ENCODE measurements at places on chromosomes 3 and 15.

DNA sequence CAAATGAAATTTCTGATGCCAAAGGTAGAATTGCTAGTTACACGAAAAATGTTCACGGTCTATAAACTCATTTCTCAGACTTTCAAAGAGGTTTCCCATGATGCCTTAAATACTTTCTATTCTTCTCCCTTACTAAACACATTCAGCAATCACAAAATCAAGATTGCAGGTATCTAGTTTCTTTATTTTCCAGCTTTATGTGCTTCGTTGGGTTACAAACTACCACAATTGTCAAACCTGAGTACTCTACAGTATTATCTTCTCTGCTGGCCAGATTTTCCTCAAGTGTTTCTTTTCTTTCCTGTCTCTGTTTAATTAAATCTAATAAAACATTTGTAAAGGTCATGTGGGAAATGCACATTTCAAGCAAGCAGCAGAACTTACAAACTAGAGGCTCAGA lies 201.8 kb upstream of the ZNF385D start:
- no peak for DNase-seq

DNA sequence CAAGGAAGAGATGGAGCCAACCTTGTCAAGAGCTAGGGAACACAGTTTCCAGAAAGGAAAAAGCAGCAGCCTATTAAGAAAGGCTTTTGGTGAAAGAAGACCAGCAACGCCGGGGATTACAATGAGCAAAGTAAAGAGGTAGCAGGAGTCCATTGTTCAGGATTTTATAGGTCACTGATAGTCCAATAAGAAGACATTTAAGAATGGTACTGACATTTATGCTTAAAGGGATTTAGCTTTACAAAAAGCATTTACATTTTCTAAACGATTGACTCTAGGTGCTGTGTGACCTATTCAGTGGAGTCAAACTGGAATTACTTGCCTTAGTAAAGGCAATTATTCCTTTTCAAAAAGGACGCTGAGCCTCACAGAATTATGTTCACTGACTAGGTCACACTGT lies 40.8 kb downstream of the CSNK1G1 start:
- no peak for DNase-seq

DNA sequence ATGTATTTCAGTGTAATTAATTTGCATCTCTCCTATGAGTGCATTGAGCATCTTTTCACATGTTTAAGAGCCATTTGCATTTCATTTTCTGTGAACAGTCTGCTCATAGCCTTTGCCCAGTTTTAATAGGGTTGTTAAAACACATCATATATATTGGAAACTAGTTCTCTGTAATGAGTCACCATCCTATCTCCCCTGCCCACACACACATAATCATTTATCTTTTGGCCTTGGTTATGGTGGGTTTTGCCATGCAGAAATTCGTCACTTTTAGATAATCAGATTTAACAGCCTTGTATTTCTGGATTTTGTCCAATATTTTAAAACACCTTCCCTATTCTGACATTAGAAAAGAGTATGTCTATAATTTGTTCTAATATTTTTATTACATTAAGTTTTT lies 11.9 kb upstream of the CHRM5 start:
- DNase-seq: no peak

DNA sequence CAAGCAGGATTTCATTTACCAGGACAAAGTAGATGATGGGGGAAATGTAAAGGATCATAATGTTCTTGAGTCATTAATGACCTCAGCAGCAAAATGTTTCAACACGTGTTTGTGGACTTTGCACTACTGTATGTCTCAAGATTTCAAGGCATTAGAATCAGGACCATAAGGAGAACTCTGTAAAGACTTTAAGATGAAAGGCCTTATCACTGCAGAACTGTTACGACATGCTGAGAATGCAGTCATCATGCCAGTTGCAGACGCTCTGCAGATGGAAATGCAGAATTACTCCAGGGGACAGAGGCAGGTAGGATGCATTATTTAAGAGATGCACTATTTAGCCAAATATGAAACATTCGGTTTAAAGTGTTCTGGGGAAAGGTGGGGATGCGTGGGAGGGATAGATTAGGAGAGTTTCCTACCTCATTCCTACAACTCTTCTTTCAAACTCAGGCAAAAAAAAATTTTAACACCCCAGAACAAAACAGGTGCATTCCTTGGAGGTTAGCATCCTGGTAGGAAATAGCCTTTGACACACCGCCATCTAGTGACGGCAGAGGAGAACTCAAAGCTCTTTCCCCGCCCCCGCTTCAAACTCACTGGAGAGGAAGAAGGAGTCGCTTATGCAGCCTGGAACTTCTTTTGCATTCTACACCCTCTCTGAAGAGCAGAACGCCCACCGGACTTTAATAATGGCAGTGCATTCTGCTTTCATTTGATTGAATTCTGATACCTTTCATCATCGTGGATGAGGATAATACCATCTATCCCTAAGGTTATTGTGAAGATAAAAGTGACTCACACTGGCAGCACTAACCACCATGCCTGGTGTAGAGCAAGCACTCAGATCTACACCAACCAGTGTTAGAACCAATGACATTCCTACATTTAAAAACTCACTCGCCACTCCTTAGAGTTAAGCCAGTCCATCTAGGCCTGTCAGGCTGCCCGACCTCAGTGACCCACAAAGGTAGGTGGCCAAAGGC lies 43.1 kb upstream of the TOPAZ1 start:
- peak; percentile 8 for DNase-seq

DNA sequence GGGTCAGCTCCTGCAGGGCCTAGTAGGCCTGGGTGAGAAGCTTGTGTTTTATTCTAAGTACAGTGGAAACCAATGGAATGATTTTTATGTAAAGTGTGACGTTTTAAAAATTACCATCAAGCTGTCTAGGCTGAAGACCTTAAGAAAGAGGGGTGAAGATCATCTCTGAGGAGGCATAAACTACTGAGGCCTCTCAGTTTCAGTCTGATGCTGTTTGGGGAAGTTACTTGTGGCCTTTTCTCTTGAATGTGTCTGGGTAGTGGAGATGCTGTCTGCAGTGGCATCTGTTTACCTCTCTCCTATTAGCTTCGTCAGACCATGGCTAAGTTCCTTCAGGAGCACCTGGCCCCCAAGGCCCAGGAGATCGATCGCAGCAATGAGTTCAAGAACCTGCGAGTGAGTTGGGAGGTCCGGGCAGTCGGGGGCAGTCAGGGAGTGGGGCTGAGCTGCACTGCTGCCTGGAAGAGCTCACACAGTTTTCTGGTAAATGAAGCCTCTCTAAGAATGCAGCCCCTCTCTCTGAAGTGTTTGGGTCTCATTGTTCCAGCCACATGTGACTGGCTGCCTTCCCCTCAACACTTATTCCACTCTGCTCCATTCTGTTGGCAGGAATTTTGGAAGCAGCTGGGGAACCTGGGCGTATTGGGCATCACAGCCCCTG lies 1.9 kb downstream of the IVD start:
- no peak for DNase-seq

DNA sequence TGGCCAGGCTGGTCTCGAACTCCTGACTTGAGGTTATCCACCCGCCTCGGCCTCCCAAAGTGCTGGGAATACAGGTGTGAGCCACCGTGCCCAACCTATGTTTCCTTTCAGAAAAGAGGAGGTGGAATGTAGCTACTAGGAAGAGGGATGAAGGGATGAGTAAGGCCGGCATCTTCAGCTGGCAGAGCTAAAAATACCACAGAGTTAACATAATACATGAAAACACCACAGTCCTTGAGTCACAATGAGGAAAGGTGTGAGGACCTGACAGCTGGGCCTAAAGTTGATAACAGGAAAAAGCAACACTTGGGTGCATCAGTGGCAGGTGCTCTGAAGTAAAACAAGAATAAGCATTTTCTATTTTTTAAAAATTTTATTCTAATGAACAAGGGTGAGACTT lies 392.2 kb downstream of the DIPK2A start:
- DNase-seq: no peak

GRCh38 chr3:170751899-170752293 lies 118.1 kb downstream of the RPL22L1 start:
- DNase-seq: no peak

DNA sequence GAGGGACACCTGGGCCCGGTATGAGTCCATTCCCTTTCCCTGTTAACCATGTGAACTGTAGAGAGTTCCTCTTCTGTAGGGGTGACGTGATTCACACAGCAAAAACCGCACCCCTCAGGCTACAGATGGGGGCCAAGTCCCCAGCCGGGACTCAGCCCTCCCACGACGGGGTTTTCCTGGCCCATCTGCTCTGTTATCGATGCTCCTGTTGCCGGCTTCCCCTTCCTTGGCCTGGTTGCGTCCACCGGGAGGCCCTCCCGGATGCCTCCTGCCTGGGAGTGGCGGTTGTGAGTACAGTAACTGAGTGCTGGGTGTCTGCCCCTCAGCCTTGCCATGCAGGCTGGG lies 817 bp upstream of the PLXNA1 start:
- DNase-seq: no peak

GRCh38 chr3:174613173-174613572 lies 246.0 kb upstream of the NAALADL2 start:
- DNase-seq: no peak

- DNase-seq: no peak
Measured at GRCh38 chr3:42804831-42805132, 492 bp upstream of the HIGD1A start.

DNA sequence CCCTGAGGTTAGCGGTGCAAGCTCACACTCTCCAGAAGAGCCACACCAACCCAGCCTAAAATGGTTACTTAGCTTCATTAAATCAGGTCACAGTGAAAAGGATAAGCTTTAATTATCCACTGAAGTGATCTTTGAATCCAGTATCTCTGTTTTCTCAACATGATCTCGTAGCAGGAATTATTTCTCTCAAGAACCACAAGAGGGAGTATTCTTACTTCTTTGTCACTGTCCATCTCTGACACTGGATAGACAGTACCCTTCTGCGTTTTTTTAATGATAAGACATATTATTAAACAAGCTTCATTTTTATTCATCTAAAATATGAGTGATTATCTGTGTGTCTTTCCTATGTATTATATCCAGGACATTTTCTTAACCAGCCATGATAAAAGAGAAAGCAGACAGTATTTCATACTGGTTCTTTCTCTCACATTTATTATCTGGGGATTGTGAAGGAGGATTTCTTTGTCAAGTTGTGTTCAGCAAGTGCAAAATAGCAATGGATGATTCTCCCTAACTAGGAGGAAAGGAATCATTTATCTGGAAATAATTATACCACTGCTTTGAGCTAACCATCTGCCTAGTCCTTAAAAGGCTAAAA lies 105.4 kb upstream of the CCDC54 start:
- DNase-seq: peak; percentile 47

DNA sequence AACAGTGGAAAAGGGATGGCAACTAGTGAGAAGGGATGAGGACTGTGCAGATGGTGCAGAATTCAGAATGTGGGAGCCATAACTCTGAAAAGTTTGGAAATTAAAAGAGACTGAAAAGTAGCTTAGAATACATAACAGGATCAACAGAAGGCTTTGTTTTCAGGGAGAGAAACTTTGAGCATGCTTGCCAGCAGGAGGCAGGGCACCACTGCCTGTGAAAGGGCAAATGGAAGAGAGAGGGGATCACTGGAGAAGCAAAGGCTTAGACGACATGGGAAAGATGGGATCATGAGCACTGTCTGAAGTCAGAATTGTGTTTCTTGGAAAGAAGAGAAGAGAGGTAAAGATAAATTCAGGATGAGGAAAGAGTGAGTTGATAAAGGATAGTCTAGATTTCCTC lies 99.6 kb downstream of the ABI3BP start:
- no peak for DNase-seq

- no peak for DNase-seq
Measured at GRCh38 chr15:26391567-26392194, 381.2 kb downstream of the GABRB3 start.

GRCh38 chr3:47086071-47086470 lies 77.8 kb downstream of the SETD2 start:
- DNase-seq: no peak

- DNase-seq: no peak
Measured at GRCh38 chr15:38068626-38069391, 134.4 kb downstream of the TMCO5A start.

DNA sequence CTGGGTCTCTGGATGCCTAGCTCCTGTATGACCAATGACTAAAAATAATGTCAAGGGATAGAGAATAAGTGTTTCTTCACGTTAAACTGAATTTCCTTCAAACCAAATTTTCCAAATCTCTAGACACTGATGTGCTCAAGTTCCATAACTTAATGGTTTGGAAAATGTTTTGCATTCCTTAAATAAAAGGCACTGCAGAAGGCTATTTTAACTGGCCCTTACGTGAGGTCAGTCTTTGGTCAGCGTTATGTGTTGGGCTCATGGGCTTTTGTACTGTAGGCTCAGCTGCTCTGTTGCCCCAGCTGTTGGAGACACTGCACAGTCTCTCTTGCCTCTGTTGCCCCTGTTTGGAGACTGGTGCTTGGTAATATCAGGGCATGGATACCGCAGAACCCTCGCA lies 188.5 kb downstream of the TPRG1 start:
- DNase-seq: no peak

DNA sequence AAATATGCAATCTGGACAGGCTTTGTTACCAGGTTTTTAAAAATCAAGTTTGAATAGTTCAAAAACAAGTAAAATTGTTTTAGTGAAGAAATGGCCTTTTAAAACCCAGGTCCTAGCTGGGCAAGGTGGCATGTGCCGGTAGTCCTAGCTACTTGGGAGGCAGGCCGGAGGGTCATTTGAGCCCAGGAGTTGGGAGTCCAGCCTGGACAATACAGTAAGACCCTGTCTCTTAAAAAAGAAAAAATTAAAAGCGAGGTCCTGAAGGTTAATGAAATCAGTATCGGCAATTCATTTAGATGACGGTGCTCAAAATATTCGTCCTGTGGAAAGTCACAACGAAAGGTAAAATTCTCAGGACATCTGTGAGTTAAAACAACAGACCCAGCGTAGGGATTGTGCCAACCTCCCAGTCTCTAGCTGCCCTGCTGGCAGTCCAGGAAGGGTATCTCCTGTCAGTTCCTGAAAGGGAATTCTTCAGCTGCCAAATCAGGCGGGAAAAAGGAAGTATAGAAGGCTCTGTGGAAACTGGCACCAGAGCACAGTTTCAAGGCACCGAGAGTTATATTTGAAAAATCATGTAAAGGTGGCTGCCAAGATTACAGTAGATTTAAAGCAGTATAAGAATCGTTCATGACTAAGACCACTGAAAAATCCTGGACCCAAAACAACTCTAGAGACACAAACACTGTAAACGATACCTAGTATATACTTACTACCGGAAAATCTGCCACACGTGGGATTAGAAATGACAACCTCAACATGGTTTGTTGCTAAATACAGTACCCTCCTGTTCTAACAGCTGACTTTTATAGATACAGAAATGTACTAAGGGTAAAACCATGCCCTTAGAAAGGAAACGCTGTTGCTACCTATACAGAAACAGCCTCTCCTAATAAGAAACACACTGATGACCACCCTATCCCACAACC lies 1.2 kb upstream of the ABHD17C start:
- DNase-seq: no peak

DNA sequence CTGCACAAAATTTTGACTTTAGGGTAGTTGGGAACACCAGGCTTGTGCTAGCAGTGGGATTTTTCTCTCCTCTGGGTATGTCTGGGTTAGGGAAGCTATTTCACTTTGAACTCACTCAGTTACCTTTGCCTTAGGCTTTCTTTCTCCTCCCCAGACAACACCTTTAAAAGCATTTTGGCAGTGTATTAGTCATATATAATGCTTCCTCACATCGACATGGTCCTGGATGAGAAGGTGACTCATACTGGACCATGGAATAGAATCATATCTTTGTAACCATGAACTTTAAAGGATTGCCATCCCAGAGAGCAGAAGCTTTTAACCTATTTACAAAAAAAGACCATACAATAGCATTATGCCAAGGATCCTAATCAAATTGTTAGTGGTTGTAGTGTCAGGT lies 2.7 kb downstream of the RYR3 start:
- DNase-seq: no peak

Measured in COR-L47 (cell line).